ENCODE measurements at places on chromosomes 2 and 18.

- DNase-seq, result no peak
Observed at GRCh38 chr2:96819128-96819875, 3.2 kb downstream of the CNNM3 start.

GRCh38 chr2:216784456-216784855, 75.4 kb downstream of the TNP1 start:
- no peak for DNase-seq

DNA sequence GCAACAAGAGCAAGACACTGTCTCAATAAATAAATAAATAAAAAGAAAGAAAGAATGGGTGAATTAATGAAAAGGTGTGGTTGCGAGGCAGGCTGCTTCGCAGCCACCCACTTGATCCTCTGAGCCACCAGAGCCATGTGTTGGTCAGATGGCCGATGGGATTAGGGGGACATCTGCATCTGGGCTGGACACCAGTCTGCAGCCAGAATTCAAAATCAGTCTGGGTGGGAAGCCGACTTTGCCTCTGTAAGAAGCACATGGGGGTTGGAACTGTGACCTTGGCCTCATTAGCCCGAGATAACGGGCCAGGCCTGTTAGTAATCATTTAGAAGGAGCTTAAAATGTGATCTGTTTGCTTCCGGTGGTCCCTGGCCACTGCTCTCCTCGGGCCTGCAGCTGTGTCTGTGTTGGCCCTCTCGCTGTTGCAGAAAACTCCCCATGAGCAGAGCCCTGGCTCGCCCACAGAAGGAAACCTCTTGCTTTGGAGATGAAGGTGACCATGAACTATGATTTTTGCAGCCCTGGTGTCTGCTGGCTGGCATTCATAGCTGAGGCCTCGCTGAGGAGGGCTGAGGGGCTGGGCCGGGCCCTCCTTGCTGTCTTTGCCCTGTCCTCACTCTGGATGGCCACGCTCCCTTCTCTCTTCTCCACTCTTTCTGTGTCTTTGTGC, 94.4 kb downstream of the DYSF start:
- no peak for DNase-seq

GRCh38 chr2:240733803-240734495, 42.3 kb downstream of the AQP12A start:
- no peak for DNase-seq

DNA sequence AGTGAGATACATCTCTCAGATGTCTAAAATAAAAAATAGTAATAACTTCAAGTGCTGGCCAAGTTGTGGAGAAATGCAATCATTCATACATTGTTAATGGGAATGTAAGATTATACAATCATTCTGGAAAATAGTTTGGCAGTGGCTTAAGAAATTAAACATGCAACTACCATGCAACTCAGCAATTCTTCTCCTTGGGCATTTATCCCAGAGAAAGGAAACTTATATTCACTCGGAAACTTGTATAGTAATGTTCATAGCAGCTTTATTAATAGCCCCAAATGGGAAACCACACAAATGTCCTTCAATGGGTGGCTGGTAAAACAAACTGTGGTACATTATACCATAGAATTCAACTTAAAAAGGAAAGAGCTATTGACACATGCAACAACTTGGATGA, 274.0 kb upstream of the SPRED2 start:
- no peak for DNase-seq

DNA sequence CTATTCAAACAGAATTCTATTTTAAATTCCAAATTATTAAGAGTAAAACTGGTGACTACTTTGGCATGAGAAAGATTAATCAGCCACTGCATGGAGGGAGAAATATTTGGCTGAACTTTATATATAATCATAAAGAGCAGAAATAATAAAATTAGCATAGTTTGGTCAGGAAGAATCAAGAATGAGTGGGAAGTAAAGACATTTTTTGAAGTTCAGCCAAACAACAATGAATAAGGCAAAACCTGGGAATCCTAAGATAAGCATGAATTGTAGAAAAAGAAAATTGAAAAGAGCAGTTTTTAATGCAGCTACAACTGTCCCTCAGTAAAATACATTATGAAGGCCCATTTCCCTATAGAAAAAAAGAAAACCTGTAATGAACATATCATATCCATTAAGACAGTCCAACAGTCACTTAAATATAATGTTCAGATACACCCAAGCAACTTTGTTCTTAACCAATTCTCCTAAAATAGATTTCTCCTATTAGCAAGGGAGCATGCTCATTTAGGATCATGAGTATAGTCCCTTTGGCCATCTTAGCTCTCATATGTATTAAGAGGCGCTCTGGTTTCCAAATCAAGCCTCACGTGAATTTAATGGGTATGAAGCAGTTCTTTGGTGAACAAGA, 6.5 kb downstream of the TMEM17 start:
- DNase-seq, result no peak

DNA sequence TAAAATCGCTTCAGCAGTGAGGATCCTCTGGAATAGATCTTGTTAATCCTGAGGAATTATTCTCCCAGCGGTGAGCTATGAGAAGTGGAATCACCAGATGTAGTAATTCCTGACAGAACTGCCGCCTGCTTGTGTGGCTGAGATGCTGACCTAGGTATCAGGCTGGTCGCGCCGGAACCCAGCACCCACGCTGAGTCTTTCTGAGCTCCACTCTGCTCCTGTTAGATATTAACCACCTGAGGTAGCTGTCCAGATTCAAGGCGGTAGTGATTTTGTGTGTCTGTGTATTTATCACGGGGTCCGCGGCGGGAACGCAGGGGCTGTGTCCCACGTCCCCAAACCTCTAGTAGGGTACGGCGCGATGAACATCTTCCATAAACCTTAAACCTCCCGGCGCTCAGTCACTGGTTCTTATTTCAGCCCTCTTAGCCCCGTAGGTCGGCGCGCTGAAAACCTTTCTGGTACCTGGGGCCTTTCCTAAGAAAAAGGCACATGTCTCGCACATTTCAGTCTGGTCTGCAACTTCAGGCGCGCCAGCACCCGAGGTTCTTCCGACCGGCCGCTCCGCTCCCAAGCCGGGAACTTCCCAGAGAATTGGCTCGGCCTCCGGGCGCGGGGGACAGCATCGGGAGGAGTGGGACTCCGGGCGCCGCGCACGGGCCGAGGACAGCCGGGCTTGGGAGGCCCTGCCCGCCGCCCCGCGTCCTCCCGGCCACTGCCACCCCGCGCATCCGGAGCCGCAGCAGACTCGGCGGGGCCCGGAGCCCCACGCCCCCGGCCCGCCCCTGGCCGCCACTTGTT, 542 bp upstream of the CNNM3 start:
- no peak for DNase-seq

GRCh38 chr18:45384137-45384961, 230.9 kb upstream of the SLC14A2 start:
- DNase-seq, result no peak

DNA sequence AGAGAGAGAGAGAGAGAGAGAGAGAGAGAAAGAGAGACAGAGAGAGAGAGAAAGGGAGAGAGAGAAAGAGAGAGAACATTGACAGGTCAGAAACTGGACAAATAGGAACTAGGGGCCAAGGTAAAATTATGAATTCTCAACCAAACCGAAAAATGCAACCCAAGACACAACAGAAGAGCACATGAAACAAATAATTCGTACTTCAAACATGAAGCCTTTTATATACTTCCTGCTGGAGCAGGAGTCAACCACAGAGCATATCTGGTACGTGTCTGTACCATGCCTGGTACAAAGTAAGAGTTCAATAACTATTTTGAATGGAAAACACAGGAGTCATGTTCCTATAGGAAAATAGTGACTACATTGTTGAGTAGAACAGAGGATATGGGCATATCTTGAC, 6.5 kb upstream of the VPS54 start:
- DNase-seq, result no peak

- DNase-seq, result no peak
Observed at GRCh38 chr2:240390091-240391073, 45.1 kb upstream of the GPC1 start.
